ENCODE measurements at places on chromosomes 7 and 10.

GRCh38 chr7:150901160-150902035, 49.1 kb downstream of the AOC1 start:
- DNase-seq: peak; percentile 85

DNA sequence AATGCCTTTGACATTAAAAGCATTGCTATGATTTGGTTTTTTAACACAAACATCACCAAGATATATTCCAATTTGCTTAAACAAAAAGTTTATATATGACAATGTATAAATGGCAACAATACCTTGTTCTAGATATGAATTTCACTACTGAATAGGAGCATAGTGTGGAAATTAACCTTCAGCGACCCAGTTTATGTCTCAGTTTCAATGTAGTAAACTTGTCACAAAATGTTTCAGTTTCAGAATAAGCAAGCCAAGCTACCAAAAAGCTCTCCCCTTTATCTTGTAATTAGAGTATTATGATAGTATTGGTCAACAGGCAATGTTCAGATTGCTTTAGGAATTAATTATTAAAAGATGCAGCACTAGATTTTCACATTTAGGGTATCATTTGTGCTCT, 99.6 kb upstream of the PCDH15 start:
- DNase-seq: no peak

GRCh38 chr10:1127629-1128028, 71.4 kb downstream of the WDR37 start:
- peak; percentile 5 for DNase-seq

GRCh38 chr7:111796671-111797070, 234.4 kb upstream of the IMMP2L start:
- no peak for DNase-seq

DNA sequence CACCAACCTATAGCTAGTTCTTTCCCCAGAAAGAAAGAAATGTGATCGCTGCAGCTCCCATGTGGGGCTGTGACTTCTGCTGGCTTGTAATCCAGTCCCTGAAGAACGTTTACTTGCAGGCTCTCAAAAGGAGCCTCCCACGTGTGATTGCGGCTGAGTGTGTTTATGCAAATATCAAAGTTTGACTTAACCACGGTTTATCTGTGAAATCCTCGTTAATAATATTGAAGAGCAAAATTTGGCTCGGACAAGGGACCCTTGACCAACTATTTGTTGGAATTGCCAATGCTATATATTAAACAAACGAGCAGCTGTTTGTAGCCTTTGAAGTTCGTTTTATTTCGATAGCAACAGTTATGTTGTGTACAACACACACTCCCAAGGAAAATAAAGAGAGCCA, 470.1 kb upstream of the NRP1 start:
- DNase-seq: no peak

GRCh38 chr10:48934672-48935501, 4.8 kb downstream of the LRRC18 start:
- no peak for DNase-seq

DNA sequence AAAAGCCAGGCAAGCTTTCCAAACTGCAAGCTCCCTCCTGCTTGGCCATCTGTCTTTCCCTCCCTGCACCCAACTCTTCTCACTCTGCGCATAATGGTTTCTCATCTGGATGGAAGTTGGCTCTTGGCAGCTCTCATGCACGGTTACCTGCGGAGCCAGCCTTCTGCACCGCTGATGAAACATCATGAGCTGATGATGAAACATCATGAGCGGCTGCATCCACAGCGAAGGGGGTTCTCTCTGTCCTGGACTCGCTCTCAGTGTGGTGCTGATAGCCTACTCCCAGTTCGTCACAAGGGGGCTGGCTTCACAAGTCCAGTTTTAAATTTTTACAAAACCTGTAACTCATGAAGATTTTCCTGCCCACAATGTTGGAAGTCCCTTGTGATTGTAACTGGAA, 457.5 kb downstream of the ACTR3B start:
- no peak for DNase-seq

DNA sequence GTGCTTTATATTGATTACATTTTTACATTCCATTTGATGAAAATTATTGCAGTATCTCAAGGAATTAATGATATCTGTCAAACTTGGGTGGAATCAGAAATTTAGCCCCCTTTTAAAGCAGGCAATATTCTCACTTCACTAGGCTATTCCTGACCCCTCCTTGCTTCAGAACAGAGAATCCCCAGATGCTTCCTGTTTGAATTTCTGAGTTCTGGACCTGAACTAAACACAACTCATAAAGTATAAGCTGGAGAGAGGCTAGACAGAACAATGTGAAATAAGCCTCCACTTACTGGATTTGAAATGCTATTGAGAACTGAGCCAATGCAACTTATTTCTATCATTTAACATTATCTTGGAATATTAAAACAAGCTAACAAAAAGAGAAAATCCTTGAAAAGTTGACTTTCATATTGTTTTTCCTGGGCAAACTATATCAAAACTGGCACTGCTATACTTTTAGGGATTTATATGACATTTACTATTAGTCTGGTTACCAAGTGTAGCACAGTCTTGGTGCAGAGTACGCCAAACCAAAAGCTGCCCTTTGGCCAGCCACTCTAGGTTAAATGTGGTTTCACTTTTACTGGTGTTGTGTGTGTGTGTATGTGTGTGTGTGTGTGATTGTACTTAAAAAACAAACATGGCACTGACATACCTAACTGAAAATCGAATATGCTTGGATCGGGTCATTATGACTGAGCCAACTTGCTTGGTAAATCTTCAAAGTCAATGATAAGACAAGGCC, 19.0 kb upstream of the AGMO start:
- no peak for DNase-seq

All from colonic mucosa (tissue), 4 donors.